ENCODE measurements at places on chromosomes 5 and 9.
A peak's percentile ranks its signal among the peaks of the same experiment; 100 is the strongest.

GRCh38 chr5:2993771-2994170 is 242.3 kb upstream of the IRX2 start:
- no peak for DNase-seq

DNA sequence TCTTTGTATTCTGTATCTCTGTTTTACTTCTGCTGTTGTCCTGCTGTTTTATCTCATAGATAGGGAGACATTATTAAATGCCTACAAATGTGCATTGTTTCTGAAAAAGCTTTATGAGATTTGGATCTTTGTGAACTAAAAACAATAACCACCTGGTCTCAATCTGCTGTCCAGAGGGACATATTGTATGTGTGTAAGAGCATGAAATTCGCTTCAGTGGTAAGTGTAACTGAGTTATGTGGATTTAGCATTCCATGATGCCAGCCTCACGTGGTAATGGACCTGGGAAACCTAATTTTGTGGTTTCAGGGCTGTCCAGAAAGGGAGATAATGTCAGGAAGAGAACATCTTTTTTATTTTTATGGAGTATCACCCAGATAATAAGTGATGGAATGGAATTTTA is 119.3 kb downstream of the GDNF start:
- DNase-seq = no peak

DNA sequence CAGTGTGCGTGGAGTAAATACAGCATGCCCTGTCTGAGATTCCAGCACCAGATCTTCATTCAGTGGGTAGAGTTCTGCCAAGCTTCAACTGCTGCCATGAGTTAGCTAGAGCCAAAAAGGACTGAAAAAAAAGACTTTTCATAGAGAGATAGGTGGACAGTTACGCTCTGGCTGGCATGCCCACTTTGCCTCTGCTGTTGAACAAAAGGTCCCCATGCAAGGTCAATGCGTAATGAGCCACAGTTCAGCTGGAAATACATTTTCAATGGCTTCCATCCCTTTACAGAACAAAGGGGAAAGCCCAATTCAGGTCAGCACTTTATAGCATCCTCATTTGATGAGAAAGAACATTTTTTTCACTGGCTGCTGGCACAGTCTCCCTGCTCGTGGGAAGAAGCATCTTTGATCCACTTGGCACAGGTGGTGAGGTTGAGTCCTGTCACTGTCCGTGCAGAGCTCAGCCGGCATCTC is 86.9 kb upstream of the ERCC6L2 start:
- DNase-seq = no peak

DNA sequence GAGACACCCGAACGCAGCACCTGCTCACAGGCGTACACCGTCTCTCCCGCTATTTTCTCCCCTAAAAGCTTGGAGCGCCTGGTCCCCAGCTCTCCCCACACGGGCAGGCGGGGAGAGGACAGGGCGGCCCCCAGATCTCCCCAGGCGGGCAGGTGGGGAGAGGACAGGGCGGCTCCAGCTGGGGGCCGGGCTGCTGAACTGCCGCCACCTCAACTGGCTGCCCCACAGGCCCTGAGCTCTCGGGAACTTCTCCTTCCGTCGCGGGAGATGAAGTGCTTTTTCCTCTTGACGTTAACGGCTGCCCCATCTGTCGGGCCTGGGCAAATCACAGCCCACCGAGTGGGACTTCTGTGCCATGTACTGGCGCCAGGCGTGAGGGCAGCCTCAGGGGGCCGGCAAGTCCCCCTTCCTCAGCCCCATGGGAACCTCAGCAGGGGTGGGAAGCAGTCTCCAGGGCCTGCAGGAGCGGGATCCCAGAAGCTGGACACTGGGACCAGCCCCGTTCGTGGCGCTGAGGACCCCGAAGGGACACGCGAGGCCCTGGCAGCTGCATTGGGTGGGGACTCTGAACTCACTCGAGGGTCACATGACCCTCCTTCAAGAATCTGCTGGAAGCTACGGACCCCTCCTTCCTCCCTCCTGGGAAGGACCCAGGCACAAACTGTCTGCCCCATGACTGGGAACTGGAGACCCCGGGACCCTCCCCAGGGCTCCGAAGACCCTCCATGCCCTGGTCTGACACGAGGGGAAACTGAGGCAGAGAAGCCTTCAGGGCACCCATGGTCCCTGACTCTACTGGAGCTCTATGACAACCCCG is 5.7 kb upstream of the EGFL7 start:
- DNase-seq = no peak

DNA sequence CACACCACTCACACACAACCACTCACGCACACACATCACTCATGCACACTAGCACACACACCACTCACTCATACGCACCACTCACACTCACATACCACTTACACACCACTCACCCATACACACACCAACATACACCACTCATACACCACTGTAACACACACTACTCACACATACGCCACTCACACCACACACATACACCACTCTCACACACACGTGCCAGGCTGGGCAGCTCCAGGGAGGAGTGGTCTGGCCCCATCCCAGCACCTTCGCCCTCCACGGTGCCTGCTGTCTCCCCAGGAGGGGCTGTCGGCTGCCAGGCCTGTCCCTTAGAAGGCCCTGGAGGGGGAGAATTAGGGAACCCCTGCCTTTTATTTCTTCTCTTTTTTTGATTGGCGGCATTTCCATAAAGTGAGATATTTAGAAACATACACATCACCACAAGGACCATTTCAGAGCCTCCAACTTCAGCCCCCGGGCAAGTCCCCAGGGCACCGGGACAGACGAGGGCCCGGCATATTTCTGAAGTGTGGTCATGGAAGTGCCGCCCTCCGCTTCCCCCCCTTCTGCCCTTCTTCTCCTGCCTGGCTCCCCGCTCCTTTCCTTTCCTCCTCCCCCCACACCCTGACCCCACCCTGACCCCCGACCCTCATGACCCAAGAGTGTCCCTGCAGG is 6.3 kb upstream of the ASB6 start:
- DNase-seq = no peak

DNA sequence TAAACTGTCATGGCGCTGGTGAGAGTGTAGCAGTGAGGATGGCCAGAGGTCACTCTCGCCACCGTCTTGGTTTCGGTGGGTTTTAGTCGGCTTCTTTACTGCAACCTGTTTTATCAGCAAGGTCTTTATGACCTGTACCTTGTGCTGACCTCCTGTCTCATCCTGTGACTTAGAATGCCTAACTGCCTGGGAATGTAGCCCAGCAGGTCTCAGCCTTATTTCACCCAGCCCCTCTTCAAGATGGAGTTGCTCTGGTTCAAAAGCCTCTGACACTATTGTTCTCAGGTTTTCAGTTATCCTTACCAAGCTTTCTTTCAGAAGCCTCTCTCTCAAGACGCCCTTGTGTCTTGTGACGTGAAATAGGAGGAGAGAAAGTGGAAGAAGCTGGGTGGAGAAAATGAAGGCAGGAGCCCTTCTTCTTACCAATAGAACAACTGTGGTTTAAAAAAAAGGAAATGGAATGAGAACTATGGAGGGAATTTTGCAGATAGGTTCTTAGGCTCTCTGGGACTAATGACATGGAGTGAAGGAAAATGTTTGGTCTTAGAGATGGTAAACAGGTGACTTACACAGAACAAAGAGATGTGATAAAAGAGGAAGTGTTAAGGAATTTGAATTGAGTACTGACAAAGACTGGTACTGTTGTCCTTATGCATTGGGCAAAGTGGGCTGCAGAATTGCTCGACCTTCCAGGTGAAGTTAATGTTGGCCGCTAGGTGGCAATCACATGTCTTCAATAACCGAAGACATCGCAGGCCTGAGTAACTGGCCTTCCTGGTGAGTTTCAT is 133.3 kb upstream of the RAI14 start:
- DNase-seq = peak; percentile 49

All from GM12891 (cell line).